ENCODE measurements at places on chromosomes 1 and 21. TPM values are rescaled to one million over a fixed set of nuclear protein-coding genes. Genes with fewer than 3 reads are reported as not detected.
A peak's percentile ranks its signal among the peaks of the same experiment; 100 is the strongest.

DNA sequence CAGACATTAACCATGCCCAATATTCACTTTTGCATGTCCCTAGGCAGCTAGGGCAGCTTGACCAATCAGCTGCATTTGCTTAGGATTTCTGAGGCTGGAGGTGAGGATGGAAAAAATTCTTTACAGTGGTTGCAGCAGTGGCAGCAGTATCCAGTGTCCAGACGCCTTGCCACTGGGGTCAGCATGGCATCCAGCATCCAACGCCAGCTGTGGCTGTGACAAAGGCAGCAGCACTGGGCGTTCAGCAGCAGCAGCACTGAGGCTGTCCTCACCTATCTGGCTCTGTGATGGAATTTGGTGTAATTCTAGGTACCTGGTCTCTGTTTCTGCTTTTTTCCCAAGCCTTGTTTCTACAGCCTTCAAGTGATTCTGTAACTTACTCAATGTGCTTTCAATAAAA, 15.5 kb downstream of the RHBDL2 start:
- DNase-seq, result no peak

- no peak for DNase-seq
Observed at GRCh38 chr1:77831566-77831965, 52.1 kb downstream of the MIGA1 start.

DNA sequence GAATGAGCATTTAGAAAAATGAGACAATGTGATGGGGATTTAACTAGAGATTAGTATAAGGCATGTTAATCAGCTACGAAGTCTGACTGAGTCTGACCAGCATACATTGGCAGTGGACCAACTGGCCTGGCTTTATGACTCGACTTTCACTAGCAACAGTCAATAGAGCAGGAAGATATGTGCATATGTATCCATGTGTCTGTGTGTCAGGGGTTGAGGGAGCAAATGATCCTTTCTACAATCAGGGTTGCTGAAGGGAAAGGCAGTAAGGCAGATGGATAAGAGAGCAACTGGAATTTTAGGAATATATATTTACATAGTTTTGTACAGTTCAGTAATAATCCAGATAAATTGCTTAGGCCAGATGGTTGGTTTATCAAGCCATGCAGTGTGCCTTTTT, 645.6 kb downstream of the PLA2G4A start:
- DNase-seq, result no peak

DNA sequence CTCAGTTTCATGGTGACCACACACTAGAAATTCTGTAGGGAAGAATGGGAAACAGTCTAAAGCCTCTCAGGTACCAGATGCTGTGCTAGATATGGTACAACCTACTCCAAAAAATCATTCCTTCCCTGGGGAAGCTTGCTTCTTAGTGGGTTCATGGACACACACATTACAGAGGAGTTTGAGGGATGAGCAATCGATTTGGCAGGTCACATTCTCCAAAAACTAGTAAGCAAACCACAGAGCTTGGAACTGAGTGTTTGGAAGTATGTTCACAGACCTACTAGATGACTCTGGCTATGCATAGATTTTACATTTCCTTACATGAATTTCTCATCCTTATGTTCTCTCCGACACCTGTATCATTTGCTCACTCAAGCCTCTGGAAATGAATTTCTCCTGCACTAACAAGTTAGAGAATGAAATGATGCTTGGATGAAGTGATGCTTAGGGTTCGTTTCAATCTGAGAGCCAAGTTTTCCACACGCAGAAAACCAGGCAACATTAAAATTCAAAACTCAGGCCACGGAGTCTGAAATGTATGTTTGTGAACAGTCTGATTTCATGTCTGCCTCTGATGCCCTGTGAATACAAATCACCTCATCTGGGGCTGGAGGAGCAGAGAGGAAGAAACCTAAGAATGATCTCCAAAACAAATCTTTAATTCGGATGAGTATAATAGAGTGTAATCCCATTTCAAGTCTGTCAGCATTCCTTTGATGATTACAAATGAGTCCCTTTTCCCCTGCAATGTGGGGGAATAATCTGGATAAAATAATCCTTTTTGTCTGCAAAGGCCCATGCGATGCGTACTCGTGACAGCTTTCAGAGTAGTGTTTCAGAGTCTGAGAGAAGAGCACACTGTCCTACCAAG, 11.0 kb downstream of the EVA1C start:
- DNase-seq, result no peak

DNA sequence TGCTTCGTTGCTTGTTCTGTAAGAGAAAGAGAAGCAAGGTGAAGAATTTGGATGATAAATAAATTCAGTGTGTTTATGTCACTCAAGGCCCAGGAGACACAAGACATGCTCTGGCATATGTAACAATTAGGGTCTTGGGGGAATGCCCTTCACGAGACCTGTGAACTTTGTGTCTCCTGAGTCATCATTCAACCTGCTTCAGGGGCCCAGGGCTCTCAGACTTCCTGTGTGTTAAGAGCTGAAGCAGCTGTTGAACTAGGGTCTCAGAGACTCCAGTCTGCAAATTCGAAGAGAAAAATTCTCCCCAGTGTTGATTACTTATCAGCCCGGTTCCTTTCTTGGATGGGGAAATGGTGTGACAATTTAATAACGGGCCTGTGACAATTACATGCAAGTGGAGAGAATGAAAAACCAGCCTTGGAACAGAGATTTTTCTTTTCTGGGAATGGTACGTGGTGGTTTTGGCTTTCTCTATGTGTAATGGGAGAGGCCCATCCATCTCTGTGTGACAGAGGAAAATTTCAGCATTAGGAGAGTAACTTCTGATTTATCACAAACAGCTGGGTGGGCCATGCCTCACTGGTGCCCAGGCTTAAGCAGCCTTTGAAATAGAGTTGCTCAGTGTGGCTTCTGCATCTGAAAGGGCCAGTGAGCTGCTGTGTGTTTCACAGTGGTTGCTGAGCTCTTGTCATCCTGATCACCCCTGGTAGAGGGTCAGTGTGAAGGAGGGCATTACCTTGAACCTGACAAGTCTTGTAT, 22.4 kb downstream of the HUNK start:
- DNase-seq, result no peak

- DNase-seq, result peak; percentile 70
Observed at GRCh38 chr1:30379684-30380624, 343.4 kb downstream of the MATN1 start.

DNA sequence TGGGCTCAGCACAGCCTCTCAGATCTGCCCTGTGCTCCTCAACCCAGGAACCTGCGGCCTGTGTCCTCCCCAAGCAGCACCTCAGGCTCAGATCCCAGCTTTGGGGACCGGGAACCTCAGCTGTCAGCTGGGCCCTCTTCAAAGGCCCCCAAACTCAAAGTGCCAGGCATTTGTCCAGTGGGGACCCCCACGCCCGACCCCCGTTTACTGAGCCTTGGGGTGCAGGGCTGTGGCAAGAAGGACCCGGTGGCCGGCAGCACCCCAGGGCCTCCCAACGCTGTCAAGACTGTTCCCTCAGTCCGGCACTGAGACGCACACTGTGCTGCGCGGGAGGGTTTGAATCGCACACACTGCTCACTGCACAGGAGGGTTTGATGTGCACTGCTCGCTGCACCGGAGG, 35.0 kb downstream of the MORN1 start:
- DNase-seq, result no peak

DNA sequence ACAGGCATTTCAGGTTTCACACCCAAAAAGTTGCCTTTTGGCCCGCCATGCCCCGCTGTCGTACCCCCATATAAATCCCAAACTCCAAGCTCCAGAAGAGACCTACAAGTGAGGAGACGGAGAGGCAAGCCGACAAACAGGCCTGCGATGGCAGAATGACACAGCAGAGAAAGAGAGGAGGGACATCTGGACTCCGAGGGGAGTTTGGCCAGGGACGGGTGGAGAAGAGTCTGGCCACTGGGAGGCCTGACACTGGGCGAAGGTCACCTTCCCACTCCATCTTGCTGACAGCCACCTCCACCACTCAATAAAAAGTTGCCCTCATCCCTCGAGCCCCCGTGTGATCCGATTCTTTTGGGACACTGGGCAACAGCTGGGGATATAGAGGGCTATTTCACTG, 1.9 kb upstream of the CFH start:
- DNase-seq, result no peak

- DNase-seq, result no peak
Observed at GRCh38 chr1:116434849-116435248, 61.8 kb downstream of the ATP1A1 start.

GRCh38 chr1:230068621-230068873, 1.5 kb downstream of the GALNT2 start:
- no peak for DNase-seq

- no peak for DNase-seq
Observed at GRCh38 chr1:56057466-56058405, 521.6 kb downstream of the PLPP3 start.

DNA sequence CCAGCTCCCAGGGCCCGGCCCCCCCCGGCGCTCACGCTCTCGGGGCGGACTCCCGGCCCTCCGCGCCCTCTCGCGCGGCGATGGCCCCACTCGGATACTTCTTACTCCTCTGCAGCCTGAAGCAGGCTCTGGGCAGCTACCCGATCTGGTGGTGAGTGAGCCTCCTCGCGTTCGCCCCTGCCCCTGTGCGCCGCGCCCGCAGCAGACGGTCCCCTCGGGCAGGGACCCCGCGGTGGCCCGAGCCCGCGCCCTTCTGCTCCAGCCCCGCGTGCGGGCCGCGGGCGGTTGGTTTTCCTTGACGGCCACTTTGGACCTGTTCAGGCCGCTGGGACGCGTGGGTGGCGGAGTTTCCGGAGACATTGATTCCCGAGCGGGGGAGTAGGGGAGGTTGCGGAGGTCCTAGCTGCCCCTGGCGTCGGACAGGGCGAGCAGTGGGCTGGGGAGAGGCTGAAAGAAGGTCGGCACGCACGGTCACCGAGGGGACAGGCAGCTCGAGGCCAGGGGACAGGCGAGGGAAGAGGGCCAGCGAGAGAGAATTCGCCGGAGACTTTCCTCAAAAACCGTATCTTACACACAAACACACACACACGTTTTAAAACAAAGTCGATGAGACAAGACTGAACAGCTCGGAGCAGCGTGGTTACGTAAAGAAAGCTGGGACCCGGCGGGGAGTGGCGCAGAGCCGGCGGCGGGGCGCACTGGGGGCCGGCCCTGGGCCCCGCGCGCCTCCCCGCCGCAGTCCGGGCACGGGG, 427 bp downstream of the WNT3A start:
- no peak for DNase-seq

DNA sequence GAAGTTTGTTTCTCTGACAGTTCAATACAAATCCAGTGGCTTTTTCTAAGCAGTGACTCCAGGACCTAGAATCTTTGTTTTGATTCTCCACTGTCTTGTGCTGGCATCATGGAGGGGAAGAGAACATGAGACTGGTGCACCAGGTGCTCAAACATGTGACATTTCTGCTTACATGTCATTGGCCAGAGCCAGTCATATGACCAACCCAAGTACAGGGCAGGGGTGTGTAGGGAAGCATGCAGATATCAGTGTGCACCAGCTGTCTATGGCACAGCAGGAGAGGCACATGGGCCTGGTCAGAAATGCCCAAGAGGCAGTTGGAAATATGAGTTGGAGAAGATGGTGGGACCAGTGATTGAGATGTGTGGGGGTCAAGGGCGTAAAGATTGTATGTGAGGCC, 297.0 kb downstream of the HHAT start:
- no peak for DNase-seq

DNA sequence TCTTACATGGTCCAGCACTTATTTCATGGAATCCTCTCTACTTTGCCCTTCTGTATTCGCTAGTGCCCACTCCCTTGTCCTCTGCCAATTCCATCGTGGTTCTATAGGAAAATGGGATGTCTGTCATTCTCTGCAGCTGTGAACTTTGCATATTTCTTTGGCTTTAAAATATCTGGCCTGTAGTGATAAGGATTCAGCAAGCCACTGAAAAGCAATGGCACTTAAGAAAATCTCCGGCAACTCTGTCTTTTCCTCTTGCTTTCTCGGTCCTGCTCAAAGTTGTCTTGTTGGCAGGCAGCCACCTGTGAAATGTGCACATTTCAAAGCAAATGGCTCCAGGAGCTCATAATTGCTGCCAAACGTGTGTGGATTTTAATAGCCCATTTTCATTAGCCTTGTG, 91.8 kb downstream of the CHD1L start:
- no peak for DNase-seq

- no peak for DNase-seq
Observed at GRCh38 chr1:86138746-86139145, 17.8 kb downstream of the COL24A1 start.

DNA sequence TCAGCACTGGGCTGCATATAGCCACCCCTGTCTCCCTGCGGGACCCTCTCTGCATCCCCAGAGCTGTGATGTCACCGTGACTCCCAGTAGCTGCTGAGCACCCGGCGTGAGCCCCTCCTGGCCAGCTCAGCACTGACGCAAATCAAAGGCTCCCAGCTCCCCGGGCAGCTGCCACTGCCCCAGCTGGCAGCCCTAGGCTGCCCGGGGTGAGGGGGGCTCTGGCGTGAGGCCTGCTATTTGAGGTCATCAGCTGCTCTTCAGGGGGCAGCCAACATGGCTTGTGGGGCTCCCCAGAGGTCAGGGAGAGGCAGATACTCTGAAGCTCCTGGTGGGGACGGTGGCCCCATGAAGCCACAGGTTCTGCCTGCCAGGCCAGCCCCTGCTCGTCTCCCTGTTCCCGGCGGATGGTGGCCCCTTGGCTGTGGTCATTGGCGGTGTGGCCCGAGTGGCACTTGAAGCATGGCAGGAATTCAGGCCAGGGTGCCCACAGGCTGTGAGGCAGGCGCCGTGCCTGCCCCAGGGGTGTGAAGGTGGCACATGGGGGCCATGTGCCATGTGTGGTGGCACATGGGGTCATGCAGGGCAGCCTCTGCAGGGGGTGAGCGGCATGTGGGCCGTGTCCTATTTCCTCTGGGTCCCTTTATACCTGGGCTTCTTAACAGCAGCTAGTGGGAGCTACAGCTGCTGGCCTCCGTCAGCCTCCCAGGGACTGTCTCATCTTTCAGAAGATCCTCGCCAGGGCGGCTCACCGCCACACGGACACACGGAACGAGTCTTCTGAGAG, 85.4 kb downstream of the SIK1 start:
- no peak for DNase-seq

DNA sequence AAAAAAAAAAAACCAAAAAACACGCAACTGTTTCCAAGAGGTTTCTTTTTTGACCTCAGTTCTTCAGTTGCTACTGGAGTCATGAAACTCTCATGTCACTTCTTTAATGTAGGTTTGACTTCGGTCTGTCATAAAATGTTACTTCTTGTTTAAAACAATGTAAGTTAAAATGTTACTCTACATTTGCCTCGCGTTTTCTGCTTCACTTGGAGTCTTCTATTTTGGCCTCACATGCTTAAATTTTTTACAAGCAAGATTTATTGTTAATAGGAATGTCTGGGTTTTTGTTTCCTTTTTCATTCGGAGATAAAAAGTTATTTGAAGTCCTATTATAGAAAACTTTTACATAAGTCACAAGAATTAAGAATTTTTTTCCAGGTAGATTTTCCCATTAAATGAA, 880.2 kb downstream of the LTN1 start:
- DNase-seq, result no peak

- DNase-seq, result no peak
Observed at GRCh38 chr1:94038511-94038910, 82.4 kb downstream of the ABCA4 start.

GRCh38 chr1:205199090-205199930, 12.2 kb downstream of the DSTYK start:
- no peak for DNase-seq

- no peak for DNase-seq
Observed at GRCh38 chr1:47761974-47762373, 235.2 kb downstream of the TRABD2B start.

The FGR gene
- total RNA-seq, result 2.0 TPM

The BCAR3 gene
- 45.2 TPM for total RNA-seq

The UTS2 gene
- 0.20 TPM for total RNA-seq

The LIN28A gene
- not detected for total RNA-seq

The ILDR2 gene
- 2.7 TPM for total RNA-seq

The ROR1 gene
- 5.1 TPM for total RNA-seq

The CD48 gene
- total RNA-seq, result 9.2 TPM

The MAD2L2 gene
- total RNA-seq, result 12.4 TPM

The CFHR2 gene
- total RNA-seq, result 0.27 TPM

The ADAMTS5 gene
- 1.6 TPM for total RNA-seq

All from colonic mucosa (tissue), 4 donors.